ENCODE measurements at places on chromosomes 16 and 17. TPM values are rescaled to one million over a fixed set of nuclear protein-coding genes. Genes with fewer than 3 reads are reported as not detected.

DCAF7 gene
- 39.8 TPM for total RNA-seq

NGFR gene
- total RNA-seq, result 1.3 TPM

DNA sequence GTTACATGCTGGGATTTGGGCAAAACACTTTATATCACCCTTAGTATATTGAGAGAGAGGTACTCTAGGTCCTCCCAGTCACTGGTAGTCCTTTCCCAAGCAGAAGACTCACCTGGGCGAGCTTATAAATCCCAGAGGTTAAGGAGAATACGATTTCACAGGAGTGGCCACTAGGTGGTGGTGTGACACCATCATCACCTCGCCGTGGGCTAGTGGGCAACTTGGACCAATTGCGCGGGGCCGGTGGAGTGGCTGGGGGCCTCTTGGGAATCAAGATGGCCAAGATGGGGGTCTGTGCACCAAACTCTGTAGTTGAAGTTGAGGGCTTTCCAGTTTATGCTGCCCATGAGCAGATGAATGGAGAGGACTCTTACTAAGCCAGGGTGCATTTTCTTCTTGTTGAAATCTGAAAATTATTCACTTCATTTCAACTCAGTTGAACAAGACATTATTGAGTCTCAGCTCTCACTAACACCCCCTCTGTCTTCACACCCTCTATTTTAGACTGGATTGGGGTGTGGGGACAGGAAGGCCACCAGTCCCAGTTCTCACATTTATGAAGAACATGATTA lies 38.2 kb upstream of the PIRT start:
- H3K4me1 ChIP-seq, result no peaks in the 10 kb centered on the region
- no peaks in the 10 kb centered on the region for H3K27me3 ChIP-seq
- DNase-seq, result peak; percentile 26
- no peaks in the 10 kb centered on the region for H3K36me3 ChIP-seq
- H3K4me3 ChIP-seq, result no peak overlapping the region

DNA sequence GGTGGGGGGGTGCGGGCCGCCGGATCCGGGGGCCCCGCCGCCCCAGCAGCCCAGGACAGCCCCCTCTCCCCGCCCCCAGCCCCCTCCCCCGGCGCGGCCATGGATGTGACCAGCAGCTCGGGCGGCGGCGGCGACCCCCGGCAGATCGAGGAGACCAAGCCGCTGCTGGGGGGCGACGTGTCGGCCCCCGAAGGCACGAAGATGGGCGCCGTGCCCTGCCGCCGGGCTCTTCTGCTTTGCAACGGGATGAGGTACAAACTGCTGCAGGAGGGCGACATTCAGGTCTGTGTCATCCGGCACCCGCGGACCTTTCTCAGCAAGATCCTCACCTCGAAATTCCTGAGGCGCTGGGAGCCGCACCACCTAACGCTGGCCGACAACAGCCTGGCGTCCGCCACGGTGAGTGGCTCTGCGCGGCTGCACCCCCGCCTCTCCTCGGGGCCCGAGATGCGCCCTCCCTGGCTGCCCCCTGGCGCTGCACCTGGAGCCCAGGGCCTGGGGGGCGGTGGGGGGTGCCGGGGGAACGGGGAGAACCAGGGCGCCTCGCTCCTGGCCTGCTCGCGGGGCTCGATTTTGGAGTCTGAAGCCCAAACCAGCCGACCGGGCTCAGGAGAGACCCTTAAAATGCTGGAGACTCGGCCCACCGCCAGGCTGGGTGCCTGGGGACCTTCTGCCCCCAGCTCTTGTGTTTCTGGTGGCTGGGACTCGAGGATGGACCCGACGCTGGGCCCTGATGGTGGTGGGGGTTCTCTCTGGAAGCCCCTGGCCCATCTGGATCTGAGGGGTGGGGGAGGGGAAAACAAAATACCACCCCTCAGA lies 744 bp downstream of the CMIP start:
- H3K4me1 ChIP-seq, result peaks cover 27% of the 10 kb centered on the region
- H3K27me3 ChIP-seq, result no peaks in the 10 kb centered on the region
- DNase-seq, result peak; percentile 51
- H3K4me3 ChIP-seq, result peak overlapping the region; percentile 90
- H3K36me3 ChIP-seq, result no peaks in the 10 kb centered on the region

DNA sequence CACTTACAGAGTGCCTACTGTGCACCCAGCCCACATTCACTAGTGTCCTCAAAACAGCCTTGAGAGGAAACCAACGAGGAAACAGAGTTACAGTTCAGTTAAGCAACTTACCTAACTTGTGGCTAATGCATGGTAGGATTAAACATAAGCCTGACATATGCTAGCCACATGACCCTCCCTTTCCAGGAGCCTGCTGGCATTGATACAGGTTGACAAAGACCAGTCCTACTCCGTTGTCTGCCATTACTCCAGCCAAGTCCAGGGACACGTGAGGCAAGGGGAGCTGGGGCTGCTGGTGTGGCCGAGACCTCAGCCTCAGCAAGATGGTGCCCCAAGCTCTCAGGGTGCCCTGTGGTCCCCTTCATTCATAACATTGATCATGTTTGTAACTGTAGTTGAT lies 37.9 kb downstream of the SNX20 start:
- H3K27me3 ChIP-seq, result no peaks in the 10 kb centered on the region
- no peak overlapping the region for H3K4me3 ChIP-seq
- no peaks in the 10 kb centered on the region for H3K4me1 ChIP-seq
- no peak for DNase-seq

DNA sequence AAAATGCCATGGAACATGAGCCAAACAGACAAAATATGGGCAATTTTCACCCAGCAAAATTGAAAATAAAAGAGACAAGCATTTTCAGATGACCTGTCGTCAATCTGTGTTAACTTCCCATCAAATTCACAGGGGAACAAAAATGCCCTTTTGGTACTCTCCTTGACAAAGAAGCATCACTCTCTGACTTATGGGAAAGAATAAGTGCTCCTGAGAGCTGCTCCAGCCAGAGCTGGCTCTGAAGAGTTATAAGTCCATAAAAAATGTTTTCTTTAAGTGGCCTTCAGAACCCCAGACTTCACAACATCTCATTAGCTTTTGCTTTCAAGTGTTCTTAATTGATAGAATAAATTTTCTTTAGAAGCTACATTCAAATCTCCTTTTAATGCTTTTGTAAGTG lies 721.4 kb upstream of the GOT2 start:
- no peak overlapping the region for H3K27ac ChIP-seq
- H3K4me3 ChIP-seq, result no peak overlapping the region
- H3K36me3 ChIP-seq, result no peaks in the 10 kb centered on the region
- DNase-seq, result no peak
- H3K27me3 ChIP-seq, result no peaks in the 10 kb centered on the region
- H3K4me1 ChIP-seq, result no peaks in the 10 kb centered on the region

- no peaks in the 10 kb centered on the region for H3K27me3 ChIP-seq
- DNase-seq, result no peak
- no peaks in the 10 kb centered on the region for H3K4me1 ChIP-seq
- no peaks in the 10 kb centered on the region for H3K36me3 ChIP-seq
These were observed 20.0 kb downstream of the ADAMTS18 start for GRCh38 chr16:77414752-77415231.

- H3K4me3 ChIP-seq, result no peak overlapping the region
- peaks cover 3% of the 10 kb centered on the region for H3K4me1 ChIP-seq
- H3K27me3 ChIP-seq, result no peaks in the 10 kb centered on the region
- no peak overlapping the region for H3K27ac ChIP-seq
- peaks cover 82% of the 10 kb centered on the region for H3K36me3 ChIP-seq
- no peak for DNase-seq
These were observed 67.9 kb downstream of the ZZEF1 start for GRCh38 chr17:4074831-4075495.

All from upper lobe of left lung (tissue), 6 donors.